Activated CD4-positive, alpha-beta T cell treated with anti-CD3 and anti-CD28 coated beads, Interleukin-2, amount 50 U/mL, for 1 hour (primary cell): ENCODE measurements at places on chromosomes 6 and 20.

DNA sequence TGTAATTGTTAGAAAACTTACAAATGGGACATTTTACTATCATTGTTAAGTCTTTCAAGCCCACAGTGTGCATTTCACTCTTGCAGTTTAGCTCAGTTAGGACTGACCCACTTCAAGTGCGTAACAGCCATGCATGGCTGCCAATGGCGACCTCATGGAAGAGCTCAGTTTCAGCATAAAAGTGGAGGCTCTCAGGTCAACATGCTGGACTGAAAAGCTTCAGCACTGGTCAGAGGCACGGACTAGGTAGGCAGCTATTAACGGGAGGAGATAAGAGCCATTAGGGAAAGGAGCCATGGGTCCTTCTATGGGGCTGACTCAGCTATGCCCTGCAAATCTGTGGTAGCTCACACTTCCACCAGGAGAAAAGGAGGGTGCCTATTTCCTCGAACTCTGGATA lies 101.8 kb downstream of the TTLL2 start:
- DNase-seq = no peak

DNA sequence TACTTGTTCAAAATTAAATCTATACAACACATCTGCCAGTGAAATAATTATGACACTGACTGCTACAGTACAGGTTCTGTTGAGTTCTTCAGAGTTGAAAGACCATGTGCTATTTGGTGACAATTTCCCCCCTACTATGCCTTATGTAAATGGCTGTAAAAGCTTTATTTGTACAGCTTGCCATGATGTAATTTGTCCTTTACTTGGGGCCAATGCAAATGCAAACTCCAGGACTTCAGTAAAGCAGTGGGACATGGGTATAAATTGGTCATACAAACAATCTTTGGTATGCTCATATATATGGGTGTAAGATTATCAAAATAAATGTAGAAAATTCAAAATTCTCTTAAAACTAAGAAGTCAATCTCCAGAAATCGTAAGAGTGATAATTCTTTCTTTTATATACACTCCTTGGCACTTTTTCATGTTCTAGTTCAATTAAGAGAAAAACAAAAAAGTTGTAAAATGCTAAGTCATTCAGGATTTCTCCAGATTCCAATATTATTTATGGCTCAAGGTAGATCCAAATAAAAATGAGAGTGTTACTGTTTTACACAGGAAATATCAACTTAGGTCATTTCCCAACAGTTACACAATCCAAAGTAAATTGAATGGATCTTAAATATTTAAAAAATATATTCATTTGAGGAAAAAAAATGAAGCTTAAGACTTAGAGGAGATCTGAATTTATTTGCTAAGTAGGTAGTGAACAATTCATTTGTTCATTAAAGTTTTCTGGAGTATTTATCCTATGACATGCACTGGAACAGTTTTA lies 1310.5 kb upstream of the CITED2 start:
- no peak for DNase-seq

- DNase-seq = no peak
Measured at GRCh38 chr6:35691027-35691824, 2.5 kb upstream of the FKBP5 start.

DNA sequence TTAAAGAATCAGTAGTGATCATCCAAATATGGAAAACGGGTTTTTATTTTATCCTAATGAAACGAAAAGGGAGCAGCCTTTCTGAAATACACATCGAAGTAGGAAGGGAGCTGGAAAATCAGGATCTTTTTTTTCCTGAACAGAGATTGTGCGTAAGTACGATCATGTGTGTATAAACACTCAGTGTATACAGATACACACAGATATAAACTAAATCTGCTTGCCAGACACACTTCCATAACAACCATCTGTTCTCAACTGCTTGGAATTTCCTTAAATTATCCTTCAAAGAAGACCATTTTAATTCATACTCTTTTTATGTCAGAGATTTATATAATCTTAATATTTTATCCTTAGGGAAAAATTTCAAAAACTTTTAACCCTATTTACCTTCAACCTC lies 110.7 kb downstream of the CHD6 start:
- no peak for DNase-seq

DNA sequence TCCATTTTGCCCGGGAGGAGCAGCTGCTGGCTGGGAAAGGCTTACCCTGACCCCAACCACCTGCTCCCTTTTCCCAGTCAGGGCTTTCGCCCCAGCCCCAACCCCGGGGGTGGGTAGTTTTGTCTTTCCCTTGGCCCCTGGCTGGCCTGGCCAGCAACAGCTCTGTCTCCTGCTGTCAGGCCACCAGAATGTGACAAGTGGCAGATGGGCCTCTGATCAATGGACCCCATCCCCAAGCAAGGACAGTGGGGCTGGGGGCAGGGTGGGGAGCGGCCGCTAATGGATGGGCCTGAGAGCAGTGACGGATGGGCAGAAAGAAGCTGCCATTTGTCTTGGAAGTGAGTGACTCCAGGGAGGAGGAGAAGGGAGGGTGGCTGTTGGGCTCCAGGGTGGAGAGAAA lies 121.6 kb downstream of the DHX35 start:
- DNase-seq = no peak

DNA sequence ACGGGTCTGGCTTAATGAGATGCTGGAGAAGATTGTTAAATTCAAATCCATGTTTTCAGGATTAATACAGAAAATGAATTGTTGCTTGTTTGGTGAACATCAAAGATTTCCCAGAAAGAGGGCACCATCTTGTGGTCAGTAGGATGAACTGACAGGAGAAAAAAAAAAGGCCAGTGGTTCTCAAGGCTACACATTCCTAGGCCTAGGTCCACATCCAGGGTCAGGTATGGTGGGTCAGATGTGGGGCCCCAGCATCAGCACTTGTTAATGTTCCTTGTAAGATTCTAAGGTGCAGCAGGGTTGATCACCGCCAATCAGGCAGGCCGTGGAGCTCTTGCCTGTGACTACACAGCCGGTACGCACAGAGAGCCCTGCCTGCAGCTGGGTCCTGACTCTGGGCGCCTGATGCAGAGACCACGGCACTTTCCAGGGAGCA lies 34.0 kb upstream of the FOXO3 start:
- no peak for DNase-seq

DNA sequence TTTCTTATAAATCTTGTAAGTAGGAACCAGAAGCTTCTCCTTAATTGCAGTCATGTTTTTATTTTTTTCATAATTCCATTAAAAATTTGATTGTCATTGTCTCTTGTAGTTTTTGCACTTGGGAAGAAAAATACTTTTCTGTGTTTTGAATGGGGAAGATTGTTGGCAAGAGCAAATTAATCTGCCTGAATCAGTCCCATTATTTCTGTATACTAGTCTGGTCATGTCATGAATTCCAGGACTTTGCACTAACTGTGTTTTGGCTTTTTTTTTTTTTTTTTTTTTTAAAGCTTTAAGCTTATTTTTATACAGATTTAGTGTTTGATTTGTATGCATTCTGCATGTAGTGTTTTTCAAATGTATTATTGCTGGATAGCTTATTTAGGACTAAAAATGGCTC lies 47.6 kb downstream of the RALGAPB start:
- DNase-seq = no peak

DNA sequence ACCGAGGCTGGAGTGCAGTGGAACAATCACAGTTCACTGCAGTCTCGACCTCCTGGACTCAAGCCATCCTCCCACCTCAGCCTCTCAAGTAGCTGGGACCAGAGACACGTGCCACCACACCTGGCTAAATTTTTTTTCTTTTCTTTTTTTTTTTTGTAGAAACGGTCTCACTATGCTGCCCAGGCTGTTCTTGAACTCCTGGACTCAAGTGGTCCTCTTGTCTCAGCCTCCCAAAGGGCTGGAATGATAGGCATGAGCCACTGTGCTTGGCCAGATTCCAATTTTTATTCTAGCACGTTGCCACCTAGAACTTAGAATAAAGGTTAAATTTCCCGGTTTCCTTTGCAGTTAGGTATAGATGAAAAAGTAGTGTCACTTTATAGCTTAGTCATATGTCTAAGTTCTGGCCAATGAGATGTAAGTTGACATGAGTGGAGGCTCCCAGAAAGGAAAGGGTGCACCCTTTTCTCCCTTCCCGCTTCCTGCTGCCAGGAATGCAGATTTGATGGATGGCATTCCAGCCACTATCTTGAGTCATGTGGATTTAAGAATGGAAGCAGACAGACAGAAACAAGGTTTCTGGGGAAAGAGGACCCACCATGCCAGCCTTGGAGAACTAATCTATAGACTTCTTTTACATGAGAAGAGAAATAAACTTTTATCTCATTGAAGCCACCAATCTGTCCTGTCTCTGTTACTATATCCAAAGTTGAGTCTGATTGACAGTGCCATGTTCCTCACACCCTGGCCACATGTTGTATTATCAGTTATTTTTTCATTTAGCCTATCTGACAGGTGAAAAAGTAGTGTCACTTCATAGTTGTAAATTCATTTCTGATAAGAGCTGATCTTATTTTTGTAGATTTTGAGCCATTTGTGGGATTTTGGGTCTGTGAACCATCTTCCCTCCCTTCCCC lies 60.6 kb upstream of the NCOA3 start:
- DNase-seq = no peak

- DNase-seq = no peak
Measured at GRCh38 chr6:30840935-30841643, 43.2 kb upstream of the DDR1 start.

DNA sequence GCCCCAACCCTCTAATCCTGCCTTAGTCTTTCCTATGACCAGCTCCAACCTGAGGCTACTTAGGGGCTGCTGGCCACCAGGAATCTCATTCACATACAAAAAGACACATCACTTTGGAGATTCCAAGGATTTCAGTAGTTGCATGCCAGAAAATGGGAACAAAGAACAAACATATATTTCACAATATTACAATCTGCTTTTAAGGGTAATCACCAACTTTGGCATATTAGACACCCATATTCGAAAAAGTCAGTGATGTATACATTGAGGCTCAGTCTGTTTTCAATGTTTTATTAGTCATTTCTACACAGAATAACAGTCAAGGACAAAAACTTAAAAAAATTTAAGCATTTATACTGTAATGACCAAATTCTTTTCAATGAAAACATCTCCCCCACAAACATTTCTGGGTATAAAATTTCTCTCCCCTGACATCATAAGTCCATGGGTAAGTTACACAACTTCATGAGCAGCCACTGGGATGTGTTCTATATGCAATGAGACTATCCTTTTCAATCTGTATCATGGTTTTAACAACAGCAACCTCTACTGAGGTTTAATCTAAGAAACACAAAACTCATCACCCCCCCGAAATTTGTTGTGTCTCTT lies 103.5 kb downstream of the MAP7 start:
- no peak for DNase-seq

DNA sequence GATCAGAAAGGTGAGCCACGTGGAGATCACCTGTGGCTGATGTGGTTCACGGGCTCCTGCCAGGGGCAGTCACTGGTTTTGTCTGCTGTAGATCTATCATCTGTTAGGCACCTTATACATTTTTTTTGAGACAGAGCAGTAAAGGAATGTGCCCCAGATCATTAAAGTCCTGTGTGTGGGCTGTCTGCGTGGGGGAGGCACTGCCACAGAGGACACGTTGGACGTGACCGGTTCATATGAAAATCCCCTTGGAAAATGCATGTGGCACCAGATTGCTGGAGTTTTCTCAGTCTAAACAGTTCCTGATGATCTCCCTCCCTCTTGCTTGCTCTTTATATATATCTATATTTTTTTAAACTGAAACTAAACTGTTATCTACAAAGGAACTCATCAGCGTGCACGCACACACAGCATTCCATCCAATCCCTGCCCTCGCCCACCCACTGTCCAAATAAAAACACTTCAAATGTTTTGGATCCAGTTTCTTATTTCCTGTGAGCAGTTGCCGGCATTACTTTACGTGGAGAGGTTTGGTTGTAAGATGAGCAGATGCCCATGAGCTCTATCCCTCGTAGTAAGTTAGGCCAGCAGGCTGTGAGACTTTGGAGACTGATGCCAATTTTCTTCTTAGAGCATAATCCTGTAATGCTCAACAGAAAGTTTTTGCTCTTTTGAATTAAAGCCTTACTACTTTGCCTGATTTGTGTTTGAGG lies 161.6 kb upstream of the EXOC2 start:
- DNase-seq = no peak

DNA sequence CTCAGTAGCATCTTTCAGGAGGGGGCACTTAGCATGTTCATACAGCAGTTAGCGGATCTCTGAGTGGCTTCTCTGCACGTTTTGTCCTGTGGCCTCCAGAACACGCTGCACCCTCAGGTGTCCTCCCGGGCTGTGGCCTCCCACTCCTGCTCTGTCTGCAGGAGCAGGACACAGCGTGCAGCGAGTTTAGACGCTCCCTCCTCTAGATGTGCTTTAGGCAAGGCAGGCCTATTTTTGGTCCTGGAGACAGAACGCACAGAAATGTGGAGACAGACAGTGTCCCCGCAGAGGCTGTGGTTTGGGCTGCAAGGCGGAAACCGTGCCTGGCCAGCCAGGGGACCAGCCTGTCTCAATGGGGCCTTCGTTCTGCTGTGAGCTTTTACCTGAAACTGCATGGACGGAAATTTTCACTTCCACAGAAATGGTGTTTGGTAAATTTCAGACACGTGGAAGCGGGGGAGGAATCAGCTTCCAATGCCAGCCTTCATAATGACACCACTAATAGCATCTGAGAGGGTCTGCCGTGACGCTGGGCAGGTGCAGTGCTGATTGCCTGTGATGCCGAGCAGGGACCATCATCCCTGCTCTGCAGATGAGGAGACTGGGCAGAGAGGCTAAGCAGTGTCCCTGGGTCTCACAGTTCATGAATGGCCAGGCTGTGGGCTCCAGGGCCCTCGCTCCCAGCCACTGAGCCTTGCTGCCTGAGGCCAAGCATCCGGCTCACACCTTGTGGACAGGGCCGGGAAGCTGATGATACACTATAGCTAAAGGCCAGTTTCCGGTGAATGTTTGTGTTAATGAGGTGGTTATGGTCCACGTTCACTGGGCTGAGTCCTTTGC lies 120.9 kb downstream of the SYCP2 start:
- no peak for DNase-seq

GRCh38 chr6:36132246-36132895 lies 2.1 kb downstream of the MAPK13 start:
- no peak for DNase-seq

- DNase-seq = no peak
Measured at GRCh38 chr20:62482146-62482809, 6.5 kb upstream of the GATA5 start.

GRCh38 chr6:21791581-21791980 lies 198.0 kb downstream of the SOX4 start:
- DNase-seq = no peak

DNA sequence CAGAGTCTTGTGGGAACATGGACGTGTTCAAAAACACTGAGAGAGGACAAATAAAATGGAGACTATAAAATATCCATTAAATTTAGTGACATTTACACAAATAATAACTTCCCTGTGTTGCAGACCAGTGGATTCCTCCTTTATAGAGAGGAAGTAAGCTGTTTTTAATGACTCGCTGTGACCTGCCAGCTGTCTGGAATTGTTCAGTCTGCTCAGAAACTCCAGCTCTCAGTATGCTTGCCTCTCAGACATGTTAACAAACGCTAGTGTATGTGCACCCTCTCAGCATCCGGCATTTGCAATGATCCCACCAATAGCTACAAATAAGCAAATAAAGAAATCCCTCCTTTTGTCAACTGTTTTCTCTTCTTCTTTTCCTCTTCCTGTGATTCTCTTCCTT lies 158.0 kb upstream of the TCF21 start:
- no peak for DNase-seq
